Fibroblast of upper back skin (primary cell): ENCODE measurements at places on chromosomes 4 and X.
A peak's percentile ranks its signal among the peaks of the same experiment; 100 is the strongest.

GRCh38 chr4:6959261-6959660 is 49.6 kb downstream of the TBC1D14 start:
- DNase-seq, result no peak

GRCh38 chr4:186307497-186307896 is 41.5 kb downstream of the F11 start:
- DNase-seq, result peak; percentile 11

- no peak for DNase-seq
Observed at GRCh38 chr4:121800638-121800960, 524 bp upstream of the EXOSC9 start.

DNA sequence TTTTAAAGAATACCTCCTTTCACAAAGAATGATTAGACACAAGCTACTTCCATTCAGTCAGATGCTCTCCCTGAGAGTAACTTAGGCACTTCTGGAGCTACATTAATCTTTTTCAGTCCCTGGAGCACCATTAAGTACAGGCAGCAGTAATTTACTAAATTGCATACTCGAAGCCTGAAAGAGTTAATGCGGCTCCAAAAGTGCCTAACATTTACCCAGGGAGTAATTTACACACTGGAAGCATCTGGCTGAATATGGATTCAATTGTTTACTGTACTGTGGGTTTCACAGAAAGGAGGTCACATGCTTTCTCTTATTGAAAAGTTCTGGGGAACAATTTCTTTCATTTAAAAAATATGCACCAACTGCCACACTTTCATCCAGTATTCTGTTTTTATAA is 260.8 kb upstream of the TENM3 start:
- no peak for DNase-seq

- DNase-seq, result no peak
Observed at GRCh38 chrX:74890676-74891430, 34.4 kb downstream of the NEXMIF start.

DNA sequence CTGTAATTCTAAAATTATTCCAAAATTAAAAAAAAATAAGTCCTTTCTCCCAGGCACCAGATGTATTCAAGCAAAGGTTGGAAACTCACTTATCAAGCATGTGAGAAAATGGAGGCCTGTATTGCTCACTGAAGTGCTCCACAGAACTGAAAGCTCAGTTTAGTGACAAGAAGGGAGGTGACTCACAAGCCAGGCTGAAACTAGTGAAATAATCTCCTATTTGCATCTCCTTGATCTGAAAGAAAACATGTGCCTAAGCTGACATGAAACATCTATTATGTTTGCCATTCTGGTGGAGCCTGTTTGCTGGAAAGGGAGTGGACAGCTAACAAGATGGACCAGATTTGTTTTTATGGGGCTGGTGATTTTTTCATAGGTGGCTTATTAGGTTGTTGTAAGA is 54.0 kb upstream of the AMELX start:
- DNase-seq, result peak; percentile 44

GRCh38 chrX:42219231-42219630 is 295.9 kb upstream of the CASK start:
- peak; percentile 1 for DNase-seq

DNA sequence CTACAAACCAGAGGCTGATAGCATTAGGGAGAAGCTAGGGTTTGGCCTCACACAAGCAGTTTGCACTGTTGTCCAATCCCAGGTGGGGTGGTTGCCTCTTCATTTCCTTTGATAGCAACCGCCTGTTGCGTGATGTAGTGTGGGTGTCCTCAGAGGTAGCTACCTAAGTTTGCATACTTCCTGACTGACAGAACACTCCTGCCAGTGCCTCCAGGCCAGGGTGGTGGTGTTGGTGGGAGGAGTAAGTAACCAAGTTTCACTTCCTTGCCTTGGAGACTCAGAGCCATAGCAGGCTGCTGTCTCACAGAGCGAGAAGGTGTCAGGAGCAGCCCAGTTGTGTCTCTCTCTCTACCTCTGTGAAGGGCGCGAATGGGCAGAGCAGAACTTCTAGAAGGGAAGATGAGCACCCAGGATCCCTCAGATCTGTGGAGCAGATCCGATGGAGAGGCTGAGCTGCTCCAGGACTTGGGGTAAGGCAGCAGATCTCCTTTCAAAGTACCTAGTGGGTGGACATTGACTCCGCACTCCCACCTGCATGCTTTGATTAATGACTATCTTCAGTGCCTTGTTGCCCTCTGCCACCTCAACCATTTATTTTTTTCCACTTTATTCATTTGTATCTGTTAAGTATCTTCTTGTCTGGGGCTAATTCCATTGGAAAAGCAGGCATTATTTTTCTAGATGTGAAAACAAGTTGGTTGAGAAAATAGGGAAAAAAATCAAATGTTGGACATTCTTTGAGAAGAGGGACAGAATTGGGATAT is at the start of gene DAPP1:
DAPP1 (plus strand) TSS at position 283 of the 764 bp plus-strand sequence; CDS start at position 370, 87 bp downstream.
- no peak for DNase-seq

- DNase-seq, result no peak
Observed at GRCh38 chr4:31193521-31193920, 473.4 kb downstream of the PCDH7 start.
